ENCODE measurements at places on chromosomes 1 and 21.

GRCh38 chr1:111507411-111508201 lies 4.2 kb upstream of the ADORA3 start:
- peak; percentile 56 for DNase-seq

DNA sequence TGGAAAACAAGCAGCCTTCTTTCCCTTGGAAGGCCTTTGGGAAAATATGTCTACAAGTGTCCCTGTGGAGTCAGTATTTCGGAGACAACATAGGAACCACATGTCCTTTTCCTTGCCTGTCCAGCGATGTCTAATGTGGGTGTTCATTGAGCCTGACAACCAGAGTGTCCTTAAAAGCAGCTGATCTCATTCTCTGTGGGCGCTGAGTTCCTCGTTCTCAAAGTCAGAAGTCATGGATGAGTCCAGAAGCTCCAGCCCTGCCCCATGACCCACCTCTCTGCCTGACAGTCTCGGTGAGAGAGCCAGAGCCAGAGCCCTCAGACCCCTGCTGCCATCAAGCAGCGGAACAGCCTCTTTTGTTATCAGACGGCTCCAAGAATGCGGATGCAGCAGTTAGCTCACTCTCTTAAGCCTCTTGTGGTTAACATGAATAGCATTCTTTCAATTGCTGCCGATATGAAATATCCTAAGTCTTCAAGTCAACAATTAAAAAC lies 329.2 kb downstream of the TGFB2 start:
- no peak for DNase-seq

DNA sequence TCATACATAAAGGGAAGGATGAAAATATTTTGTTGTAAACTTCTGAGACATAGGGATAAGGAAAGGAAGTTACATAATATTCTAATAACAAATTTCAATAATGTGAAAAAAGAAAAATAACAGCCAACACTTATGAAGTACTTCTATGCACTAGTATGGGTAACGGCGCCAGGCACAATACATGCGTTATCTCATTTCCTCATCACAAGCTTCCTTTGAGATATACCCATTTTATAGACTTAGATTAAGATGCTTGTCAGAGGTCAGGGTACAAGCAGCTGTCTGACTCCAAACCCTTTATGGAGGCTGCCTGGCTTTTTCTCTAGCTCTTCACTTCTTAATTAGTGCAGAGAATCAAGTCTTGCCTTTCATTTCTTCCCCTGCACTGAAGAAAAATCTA lies 41.3 kb downstream of the TCP10L start:
- no peak for DNase-seq

GRCh38 chr21:37077403-37077802 lies 4.3 kb downstream of the TTC3 start:
- DNase-seq = no peak

Data from activated CD4-positive, alpha-beta T cell treated with anti-CD3 and anti-CD28 coated beads, Interleukin-2, amount 50 U/mL, for 4 hours (primary cell).